ENCODE measurements at places on chromosomes 11 and 22.
A peak's percentile ranks its signal among the peaks of the same experiment; 100 is the strongest.

DNA sequence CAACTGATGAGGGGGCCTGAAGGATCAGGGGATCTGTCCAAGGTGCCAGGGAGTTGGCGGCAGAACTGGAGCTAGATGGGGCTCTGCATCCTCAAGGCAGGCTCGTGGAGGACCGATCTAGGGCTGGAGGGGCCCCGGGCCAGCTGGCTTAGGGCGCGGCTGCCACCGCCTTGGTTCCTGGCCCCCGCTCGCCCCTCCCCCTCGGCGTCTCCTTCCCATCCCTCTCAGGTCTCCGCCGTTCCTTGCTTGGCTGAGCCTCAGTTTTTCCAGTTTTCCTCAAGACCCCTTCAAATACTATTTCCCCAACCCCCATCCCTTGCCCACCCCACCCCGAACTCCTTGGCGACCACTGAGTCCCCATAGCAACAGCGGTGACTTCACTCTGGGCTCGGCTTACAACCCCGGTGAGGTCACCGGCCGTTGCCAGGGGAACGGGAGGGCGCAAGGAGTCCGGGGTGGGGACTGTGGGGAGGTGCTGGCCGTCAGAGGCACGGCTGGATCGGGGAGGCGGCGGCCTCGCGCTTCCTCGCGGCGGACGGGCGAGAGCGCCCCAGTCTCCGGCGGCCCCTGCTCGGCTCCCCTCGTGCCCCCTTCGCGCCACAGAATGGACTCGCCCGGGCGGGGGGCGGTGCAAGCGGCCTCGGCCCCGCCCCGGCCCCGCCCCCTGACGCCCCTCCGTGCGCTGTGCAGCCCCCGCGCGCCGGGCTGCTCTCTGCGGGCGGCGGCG lies 7.5 kb downstream of the FREY1 start:
- peak; percentile 38 for DNase-seq

GRCh38 chr22:27206374-27207133 lies 549.2 kb downstream of the MIAT start:
- DNase-seq = no peak

DNA sequence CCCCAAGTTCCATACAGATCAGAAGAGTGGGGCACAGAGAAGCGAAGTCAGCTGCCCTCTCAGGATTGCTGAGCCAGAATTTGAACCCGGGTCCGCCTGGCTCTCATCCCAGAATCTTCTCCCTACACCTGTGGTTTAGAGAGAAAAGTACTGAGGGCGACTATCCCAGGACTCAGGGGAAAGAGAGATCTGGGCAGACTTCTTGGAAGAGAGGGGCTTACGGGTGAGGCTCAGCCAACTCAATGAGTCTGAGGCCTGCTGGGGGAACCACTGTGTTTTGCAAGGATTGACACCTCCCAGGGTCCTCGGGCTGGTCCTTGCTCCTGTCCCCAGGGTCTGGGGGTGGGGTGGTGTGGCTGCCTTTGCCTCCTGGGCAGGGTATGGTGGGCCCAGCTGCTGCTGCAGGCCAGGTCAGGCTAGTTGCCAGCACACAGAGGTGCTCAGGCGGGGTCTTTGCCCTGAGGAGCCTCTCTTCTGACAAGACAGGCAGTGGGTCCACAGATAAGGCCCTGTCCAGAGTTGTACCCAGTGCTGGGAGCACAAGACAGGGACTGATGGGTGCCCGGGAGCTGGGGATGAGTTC lies 1.2 kb downstream of the CAPN5 start:
- no peak for DNase-seq

- no peak for DNase-seq
Measured at GRCh38 chr22:41479671-41480396, 10.9 kb downstream of the ACO2 start.

GRCh38 chr11:70727899-70728620 lies 329.7 kb downstream of the CTTN start:
- no peak for DNase-seq
